ENCODE measurements at places on chromosomes 11 and 22.

GRCh38 chr11:102516179-102516578 is 14.4 kb downstream of the MMP7 start:
- DNase-seq: no peak

DNA sequence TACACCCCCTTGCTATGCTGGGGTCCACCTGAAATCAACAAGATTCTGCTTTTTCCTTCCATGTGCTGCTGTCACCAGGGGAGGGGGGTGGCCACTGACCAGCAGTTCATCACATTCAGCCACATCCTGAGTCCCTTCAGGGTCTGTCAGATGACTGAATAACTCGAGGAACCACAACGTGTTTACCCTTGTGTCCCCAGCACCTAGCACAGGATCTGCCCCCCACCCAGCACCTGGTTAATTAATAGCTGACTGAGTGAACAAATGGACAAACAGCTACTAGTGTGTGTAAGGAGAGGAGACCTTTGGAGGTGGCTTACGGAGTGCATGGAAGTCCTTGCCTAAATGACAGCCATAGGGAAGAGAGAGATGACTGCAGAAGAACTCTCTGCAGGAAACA is 119.5 kb upstream of the NCAM1 start:
- no peak for DNase-seq

DNA sequence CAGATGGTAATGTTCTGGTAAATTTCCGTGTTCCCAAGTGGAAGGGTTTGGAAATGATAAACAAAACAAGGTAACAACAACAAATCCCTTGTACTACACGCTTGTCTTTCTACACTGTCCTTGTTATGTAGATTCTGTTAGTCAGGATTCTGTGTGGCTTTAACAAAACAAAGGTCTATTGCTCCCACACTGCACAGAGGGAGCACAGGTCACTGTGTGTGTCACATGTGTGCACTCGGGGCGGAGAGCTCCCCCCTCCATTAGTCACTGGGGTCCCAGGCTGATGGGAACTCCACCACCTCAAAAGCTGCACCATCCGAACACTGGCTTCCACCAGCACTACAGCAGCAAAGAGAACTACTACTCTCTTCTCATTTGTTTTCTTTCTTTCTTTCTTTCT is 227.9 kb downstream of the NTM start:
- DNase-seq: no peak

GRCh38 chr11:120284272-120284671 is 40.8 kb upstream of the TLCD5 start:
- no peak for DNase-seq

GRCh38 chr11:83954780-83955179 is 668.6 kb upstream of the CCDC90B start:
- DNase-seq: no peak

GRCh38 chr11:130798801-130799200 is 117.5 kb downstream of the SNX19 start:
- no peak for DNase-seq

GRCh38 chr11:103582351-103582909 is 454.0 kb upstream of the DDI1 start:
- DNase-seq: no peak

DNA sequence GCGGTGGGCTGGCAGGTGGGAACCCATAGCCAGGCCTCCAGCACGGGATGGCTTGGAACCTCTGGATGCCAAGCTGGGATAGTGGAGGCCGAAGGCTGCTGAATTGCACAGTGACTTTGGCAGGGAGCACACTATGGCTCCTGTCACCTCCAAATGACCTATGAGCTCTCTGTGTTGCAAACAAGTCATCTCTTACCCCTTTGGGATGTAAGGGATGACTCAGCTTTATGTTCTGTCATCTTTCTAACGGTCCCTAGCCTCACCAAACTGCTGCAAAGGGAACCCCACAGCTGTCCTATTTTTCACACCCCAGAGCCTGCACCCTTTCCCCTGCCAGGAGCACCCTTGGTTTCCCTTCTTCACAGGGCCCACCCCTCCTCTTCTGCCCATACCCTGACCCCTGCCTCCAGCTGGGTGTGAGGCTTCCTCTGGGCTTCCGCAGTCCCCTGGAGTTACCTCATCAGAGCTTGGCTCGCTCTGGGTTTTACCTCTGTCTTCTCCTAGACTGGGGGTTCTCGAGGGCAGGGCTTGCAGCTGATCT is 2.7 kb upstream of the SCUBE1 start:
- no peak for DNase-seq

DNA sequence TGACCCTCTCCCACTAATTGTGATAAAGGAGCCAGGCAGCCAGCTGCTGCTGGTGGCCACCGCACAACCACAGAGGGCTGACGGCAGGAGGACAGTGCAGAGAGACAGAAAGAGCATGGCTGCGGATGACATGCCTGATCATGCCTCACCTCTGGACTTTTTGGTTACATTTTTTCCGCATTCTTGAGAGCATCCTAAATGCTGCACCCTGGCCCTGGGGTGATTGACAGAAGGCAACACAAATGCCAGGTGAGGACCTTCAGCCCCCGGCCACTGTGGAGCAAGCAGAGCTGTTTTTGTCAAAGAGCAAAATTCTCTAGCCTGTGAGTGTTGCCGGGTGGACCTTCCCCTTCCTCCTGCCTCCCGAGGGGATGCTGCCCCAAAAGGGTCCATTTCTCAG is 78.5 kb downstream of the RPS6KA4 start:
- DNase-seq: no peak

DNA sequence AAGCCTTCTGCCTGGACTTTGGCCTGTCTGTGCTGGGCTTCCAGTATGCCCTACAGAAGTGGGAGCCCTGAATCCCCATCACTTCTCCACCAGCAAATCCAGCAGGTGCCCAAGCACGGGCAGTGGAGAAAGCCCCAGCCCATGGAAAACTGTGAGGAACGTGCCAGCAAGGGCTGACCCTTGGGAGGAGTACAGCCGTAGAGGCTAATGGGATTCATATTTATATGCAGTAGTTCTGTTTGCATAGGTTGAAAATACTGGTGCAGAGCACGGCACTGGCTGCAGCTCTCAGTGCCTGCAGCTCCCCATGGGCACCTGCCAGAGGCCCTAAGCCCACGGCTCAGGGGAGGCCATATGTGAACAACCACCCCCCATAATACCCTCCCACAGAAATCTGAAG is 10.1 kb downstream of the NAGA start:
- no peak for DNase-seq

DNA sequence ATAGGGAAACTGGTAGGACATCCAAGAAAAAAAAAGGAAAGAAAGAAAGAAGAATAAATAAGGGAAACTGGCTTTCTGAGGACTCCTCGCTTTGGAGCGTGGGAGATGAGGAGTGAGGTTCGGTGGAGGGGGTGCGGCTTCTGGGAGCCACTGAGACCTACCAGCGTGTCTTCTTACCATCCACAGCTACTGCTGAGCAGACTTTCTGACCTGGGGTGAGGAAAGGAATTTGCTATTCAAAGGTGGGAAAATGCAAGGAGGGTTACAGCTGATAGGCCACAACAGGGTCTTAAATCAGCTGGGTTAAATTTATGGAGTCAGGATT is 488 bp upstream of the SELENOM start:
- no peak for DNase-seq

GRCh38 chr11:117239295-117239694 is 6.8 kb downstream of the RNF214 start:
- DNase-seq: no peak

- peak; percentile 97 for DNase-seq
Observed at GRCh38 chr22:37696657-37697537, at the start of gene TRIOBP. TSS of gene TRIOBP (plus strand) at chr22:37697048. CDS start at chr22:37701366, 4,318 bp downstream.

DNA sequence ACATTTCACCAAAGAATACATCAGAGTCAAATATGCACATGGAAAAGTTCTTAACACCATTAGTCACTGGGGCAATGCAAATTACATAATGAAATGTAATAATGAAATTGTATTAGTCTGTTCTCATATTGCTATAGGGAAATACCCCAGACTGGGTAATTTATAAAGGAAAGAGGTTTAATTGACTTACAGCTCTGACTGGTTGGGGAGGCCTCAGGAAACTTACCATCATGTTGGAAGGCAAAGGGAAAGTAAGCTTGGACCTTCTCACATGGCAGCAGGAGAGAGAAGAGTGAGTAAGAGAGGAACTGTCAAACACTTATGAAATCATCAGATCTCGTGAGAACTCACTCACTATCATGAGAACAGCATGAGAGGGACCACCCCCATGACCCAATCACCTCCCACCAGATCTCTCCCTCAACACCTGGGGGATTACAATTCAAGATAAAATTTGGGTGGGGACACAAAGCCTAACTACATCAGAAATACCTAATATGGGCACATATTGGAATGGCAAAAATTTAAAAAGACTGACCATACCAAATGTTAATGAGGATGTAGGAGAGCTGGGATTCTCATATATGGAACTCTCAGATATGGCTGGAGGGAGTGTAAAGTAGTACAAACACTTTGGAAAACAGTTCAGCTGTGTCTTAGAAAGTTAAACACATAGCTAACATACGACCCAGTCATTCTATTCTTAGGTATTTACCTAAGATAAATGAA is 65.1 kb upstream of the CD44 start:
- DNase-seq: no peak

DNA sequence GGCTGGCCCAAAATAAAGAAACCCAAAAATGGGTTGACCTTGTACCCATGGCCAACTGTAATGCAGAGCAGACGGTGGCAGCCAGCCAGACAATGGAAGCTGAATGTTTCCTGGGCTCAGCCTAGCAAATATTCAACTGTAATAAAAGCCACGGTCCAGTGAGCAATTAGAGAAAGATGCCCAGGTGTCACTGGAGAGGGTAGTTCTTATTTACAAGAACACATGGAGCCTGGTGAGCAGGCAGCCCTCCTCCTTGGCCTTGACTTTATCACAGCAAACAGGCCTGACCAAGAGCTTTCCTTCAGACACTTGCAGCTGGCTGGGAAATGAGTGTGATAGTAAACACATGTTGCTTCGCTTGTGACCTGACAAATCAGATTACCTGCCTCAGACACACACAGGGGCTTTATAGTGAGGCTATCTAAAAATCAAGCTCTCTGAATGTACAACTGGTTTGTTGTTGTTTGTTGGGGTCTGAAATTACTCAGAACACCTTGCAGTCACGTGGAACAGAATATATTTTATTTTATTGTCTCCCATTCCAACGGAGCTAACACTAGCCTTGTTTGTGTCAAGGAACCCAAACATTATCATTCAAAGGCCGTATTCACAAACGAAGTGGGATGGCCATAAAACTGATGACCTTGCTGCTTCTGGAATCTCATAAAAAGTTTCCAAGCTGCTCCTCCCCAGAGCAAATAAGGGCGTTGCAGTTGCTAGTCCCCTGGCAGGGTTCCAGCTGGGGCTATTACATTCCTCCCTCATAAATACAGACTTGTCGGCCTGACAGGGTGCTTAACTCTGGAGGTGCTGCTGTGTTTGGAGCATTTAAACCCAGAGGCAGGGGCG is 161.1 kb downstream of the BBOX1 start:
- DNase-seq: peak; percentile 93

- DNase-seq: no peak
Observed at GRCh38 chr11:131910523-131911387, 540.3 kb downstream of the NTM start.

DNA sequence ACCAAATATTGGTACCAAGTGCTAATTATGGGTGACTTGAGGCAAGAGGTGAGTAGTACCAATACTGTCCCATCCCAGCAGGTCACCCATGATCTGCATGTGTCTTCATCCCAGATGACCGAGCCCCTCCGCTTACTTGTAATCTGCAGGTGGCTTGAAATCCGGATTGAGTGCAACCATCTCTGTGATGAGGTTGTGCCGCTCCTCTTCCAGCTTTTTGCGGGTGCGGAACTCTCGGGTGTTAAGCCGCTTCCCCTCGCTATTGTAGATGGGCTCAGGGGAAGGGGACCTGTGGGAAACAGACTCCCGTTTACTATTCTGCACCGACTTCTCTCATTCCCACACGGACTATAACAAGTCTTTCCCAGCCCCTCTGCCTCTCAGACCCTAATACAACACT is 8.2 kb downstream of the SF1 start:
- DNase-seq: no peak

GRCh38 chr22:50582493-50583293 is at the start of gene CHKB:
TSS of gene CHKB (minus strand) at chr22:50582849. CDS start at chr22:50582781, 68 bp downstream.
- peak; percentile 99 for DNase-seq

DNA sequence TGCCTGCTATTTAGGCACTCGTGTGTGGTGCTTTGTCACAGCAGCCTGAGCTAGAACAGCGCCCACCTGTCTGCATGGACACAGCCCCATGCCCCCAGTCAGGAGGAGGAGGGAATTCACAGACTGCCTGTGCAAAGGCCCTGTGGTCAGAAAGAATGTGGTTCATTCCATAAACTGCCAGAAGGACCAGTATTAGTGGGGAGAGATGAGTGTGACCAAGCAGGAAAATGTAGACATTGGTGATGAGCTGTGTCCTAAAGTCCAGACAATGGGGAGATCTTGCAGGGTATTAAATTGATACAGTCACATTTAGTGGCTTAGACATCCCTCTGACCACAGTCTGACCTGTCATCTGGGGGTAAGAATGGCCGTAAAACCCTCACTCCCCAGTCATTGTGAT is 83.7 kb upstream of the LINC01488 start:
- no peak for DNase-seq

DNA sequence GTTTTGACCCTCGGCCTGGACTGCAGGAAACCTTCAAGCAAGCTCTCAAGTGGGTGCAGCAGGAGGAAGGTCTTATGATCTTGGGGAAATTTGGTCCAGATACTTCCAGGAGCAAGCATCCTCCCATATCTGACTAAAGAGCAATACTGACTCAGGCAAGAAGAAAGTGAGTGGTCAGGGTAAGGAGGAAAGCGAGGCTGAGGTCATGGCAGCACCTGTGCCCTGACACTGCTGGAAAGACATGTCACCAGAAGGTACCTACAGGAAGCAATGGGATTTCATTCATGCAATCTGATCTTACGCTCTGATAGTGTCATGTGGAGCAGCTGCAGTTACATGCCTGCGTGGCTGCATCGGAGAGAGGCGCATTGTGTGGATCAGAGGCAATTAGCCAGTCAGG is 6.5 kb upstream of the TOP3B start:
- DNase-seq: no peak

DNA sequence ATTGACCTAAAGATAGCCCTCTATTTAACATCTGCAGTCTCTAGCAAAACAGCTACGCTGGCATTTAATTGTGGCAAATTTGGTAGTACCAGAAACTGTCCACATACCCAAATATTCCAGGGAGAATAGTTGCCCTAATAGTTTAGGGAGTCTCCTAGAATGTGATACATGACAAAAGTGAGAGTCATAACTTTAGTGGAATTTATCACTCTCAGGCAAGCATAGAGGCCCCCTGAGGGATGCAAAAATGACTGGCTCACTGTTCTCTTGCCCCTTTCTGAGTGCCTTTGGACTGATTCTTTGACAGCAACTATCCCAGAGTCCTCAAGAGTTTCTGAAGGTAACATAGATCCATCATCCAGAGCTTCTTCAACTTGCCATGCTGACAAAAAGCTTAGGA is 2.3 kb upstream of the OR51B4 start:
- DNase-seq: no peak
